ENCODE measurements at places on chromosomes 16 and 17.

DNA sequence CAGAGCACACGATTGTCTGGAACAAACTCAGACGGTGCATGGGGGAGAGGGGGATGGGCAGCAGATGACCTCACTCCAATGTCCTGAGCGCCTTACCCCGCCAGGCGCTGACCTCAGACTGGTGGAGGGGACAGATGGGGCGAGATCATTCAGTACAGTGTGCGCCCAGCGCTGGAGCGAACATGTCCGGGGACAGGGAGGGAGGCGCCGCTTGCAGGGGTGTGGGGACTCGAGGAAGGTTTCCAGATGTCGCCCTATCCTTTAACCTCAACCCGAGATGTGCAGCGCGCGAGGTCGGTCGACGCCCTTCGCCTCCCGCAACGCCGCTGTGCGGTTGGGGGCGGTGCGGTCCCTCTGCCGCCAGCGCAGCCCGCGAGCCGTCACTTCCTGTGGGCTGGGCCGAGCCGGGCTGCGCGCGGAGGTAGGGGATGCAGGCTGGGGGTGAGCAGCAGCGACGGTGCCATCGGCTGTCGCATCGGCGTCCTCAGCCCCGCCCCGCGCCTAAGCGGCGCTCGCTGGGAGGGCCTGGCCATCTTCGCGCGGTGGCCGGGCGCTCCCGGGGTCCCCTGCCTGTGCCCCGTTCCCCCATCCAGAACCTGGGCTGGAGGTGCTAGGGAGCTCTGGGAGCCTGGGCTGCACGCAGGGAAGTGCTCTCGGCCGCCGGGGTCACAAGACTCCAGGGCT lies 5.3 kb upstream of the CDR2L start:
- DNase-seq, result peak; percentile 70

- no peak for DNase-seq
These were observed 7.3 kb downstream of the THRA start for GRCh38 chr17:40069751-40070708.

- DNase-seq, result no peak
These were observed 281.0 kb downstream of the CBLN1 start for GRCh38 chr16:49000594-49000993.

- DNase-seq, result no peak
These were observed 12.5 kb downstream of the ABCC3 start for GRCh38 chr17:50647187-50647586.

DNA sequence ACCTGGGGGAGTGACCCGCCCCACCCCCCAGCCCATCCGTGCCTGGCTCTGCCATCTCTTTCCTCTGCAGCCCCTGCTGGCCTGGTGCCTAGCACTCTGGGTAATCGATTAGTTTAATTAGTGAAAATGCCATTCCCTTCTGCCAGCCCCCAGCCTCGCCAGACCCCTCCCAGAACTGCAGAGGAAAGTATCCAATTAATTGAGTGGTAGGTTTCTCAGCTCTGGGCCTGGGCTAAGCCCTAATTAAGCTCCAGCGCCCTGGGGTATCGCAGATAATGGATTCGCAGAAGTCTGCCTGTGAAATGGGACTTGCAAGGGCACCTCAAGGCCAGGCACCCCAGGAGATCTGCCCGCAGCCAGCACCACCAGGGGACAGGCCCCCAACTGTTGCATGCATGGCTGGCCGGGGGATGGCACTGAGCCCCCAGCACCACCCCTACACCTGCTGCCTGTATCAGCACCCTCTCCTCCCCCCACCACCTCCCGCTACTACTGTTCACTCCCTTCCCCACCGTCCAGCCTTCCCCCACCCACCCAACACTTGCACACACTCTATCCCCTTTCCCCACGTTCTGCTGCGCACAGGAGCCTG lies 19.7 kb upstream of the SPPL2C start:
- DNase-seq, result no peak

GRCh38 chr16:82248677-82249076 lies 78.7 kb upstream of the MPHOSPH6 start:
- DNase-seq, result no peak

- no peak for DNase-seq
These were observed 307.9 kb upstream of the MON1B start for GRCh38 chr16:76883076-76883475.

DNA sequence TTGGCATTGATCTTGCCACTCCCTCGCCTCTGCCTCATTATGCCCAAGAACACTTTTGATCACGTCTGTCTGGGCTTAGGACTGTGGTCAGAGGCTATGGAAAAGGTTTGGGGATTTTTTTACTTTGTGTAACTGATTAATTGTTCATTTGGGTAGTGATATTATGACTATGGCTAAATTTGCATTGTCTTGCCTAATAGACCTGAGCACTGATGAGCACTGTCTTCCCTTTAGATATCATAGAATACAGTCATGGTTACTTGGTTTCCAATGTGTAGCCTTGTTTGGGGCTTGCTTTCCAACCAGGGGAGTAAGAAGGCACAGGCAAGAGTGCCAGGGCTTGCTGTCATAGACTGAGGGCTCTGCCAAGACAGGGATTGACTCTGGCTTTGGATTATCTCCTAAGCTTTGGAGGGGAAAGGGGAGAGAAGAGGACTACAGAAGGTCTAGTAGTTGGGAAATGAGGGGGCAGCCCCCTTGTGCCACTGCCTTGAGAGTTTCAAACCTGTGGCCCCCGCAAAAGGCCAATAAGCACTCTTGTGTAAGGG lies 13.7 kb downstream of the LIMD2 start:
- no peak for DNase-seq

DNA sequence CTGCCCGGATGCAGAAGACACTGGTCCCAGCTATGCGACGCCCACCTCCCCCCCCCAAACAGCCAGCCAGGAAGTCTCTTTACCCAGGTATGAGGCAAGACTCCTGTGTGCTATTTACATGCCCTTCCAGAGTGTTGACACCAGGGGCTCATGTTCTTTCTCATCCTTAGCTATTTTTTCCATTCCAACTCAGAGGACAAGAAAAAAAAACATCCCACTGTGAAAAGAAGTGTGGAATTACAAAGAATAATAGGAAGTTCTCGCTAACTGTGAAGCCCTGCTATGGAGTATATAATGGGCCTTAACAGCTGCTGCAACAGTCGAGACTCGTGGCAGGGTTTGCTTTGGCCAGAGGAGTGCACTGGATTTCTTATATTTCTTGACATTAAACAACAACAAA lies 584.9 kb downstream of the CDH13 start:
- no peak for DNase-seq

DNA sequence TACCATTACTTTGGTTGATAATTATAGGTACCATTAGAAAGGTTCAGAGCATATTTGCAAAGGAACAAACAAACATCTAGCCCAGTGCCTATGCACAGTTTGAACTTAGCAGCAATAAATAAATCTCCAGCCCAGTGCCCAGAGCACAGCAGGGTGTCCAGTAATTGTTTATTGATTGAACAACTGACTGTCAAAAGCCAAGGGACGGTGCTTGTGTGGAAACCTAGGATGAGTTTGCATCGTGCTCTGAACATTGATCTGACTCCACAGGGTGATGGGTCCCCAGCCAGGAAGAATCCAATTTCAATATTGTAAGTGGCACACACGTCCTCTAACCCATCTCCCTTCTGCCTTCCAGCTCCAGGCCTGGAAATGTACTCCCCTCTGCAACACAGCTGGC lies 625.5 kb upstream of the C16orf82 start:
- no peak for DNase-seq

GRCh38 chr17:75645889-75646637 lies 12.8 kb downstream of the SMIM5 start:
- no peak for DNase-seq

- no peak for DNase-seq
These were observed 312.6 kb upstream of the TBX2 start for GRCh38 chr17:61087024-61087423.

GRCh38 chr16:8953064-8953463 lies 10.6 kb downstream of the USP7 start:
- no peak for DNase-seq

GRCh38 chr17:75182319-75182568 lies 515 bp downstream of the SUMO2 start:
- no peak for DNase-seq

DNA sequence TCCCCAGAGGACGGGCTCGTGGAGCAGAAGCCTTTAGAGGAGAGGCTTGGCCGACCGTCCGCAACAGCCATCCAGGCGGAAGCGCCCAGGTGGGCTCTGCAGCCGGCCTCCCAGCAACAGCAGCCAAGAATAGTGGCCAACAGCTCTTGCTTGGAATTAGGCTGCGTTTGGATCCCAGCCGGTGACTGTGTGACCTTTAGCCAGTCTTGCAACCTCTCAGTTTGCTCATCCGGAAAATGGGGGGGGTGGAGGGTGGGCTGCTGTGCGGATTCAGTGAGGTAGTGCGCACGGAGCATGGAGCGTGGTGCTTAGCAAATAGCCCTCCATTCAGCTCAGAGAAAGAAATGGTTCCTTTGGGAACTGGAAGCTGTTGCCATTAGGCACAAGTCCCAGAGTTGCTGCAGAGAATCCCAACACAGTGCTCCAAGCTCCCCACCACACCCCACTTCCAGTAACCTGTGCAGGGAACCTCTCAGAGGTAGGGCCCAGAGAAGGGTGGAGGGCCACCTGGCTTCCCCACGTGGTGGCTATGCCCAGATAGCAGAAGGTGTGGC lies 46.7 kb downstream of the RTN4RL1 start:
- DNase-seq, result no peak

DNA sequence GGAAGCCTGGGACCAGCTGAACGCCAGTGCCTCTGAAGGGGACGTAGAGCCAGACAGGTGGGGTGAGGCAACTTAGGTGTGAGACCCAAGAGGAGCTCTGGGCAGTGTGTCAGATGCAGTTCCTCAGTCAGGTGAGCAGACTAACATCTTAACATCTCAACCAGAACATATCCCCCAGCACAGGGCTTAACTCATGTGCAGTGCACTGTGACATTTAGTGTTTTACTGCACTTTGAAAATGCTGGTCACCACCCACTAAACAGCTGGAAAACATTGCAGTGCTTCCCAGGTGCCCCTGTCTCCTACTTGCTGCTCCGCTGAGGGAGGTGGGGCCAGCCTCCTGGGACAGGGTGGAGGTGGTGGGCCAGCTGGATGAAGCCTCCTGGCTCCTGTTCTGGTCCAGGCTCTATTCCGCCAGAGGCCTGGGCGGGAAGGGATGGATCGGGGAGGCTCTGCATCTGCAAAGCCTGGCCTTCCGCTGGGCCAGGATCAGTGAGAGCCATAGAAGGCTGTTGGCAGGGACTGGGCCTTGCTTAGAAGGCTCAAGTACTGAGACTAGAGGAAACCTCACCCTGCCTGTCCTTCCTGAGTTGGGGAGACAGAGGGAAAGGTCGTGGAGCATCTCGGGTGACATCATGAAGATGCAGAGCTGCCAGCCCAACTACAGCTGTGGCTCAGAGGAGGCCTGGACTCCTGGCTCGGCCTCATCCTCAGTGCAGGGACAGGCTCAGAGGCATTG lies 7.9 kb upstream of the MRC2 start:
- no peak for DNase-seq

DNA sequence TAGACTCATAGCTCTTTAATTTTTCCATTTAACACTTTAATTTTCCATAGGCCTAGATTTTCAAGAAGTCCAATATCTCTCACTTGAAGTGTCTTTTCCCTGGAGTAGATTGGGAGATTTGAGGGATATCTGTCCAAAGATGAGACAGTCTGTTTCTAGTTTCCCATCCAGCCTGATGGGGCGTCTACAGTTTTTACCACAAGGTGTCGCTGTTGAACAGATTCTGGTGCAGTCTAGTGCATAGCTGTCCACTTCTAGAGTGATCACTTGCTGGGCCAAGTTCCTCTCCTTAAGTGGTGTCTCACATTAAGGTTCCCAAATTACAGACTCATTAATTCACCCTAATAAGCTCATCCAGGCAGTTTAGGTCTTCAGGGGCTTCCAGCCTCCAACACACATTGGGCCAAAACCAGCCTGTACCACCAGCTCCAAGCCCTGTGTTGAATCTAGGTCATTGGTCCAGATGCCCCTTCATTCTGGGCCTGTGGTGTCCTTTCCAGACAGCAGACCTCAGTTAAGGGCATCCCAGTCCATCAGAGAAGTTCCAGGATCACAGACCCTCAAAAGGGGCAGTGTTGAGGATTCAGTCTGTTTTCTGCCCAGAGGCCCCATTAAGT lies 9.4 kb downstream of the SNX20 start:
- DNase-seq, result peak; percentile 14

- DNase-seq, result no peak
These were observed 14.7 kb downstream of the CA7 start for GRCh38 chr16:66858740-66859396.

GRCh38 chr17:42548070-42548837 lies 4.5 kb upstream of the HSD17B1 start:
- DNase-seq, result peak; percentile 72

- DNase-seq, result no peak
These were observed 21.1 kb downstream of the ARHGAP23 start for GRCh38 chr17:38449364-38449763.

DNA sequence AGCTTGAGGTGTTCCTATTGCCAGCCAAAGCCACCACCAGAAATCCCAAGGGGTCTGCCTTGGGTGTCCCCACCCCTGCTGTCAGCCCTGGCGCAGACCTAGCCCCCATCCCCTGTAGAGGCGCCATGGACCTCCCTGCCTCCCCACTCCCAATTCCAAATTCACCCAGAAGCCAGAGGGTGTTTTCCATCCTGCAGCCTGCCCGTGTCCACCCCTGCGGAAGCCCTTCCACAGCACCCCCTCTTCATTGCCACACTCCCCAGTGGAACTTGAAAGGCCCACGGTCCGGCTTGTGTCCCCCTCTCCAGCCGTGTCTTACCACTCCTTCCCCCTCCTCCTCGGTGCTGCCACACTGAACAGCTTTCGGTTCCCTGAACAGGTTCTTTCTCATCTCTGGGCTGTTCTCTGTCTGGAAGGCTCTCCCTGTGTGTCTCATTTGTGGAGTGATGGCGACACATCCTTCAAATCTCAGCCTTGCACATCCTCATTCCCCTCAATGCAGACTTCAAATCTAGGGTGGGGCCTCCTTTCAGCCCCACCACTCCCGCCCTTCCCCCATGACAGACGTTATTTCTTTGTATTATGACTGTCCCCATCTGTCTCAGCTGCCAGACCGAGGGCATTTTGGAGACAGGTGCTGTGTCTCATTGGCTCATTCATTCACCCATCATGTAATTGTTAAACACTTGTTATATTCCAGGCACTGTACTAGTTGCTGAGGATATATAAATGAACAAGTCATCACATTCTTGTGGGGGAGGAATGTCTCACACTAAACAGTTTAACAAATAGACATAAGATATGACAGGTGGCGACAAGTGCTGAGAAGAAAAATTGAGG lies 36.3 kb downstream of the ADGRG5 start:
- DNase-seq, result no peak

DNA sequence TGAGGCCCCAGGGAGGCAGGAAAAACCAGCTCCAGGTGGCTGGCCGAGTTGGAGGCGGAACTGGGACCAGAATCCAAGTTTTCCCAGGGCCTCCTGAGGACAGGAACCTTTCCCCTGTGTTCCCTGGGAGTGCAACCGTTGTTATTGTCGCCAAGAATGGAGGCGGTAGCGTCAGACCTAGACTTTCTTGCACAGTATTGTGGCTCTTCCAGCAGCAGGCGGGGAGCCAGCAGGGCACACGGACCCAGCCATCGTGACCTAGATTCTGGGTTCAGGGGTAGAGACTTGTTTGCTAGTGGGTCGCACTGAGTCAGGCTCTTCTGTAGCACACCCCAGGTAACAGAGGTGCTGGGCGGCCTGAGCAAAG lies 667 bp upstream of the KIF19 start:
- DNase-seq, result no peak

All from T-helper 1 cell (primary cell).